ENCODE measurements at places on chromosomes 6 and 20.

DNA sequence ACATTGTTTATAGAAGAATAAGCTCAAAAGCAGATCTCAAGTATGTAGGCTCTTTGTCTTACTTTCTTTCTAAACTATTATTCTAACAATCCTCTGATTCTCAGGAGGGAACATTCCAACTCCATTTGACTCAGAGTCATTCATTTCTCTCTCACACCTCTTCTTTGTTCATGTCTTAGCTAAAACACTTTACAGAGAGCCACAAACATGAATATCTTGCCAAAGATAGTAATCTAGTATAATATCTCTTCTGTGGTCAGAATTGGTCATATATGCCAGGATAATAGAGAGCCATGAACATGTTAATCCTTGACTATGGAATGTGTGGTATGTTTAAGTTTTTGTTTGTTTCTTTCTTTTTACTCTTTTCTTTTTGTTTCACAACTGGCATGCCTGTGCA lies 456.0 kb upstream of the PTCHD4 start:
- DNase-seq = no peak

DNA sequence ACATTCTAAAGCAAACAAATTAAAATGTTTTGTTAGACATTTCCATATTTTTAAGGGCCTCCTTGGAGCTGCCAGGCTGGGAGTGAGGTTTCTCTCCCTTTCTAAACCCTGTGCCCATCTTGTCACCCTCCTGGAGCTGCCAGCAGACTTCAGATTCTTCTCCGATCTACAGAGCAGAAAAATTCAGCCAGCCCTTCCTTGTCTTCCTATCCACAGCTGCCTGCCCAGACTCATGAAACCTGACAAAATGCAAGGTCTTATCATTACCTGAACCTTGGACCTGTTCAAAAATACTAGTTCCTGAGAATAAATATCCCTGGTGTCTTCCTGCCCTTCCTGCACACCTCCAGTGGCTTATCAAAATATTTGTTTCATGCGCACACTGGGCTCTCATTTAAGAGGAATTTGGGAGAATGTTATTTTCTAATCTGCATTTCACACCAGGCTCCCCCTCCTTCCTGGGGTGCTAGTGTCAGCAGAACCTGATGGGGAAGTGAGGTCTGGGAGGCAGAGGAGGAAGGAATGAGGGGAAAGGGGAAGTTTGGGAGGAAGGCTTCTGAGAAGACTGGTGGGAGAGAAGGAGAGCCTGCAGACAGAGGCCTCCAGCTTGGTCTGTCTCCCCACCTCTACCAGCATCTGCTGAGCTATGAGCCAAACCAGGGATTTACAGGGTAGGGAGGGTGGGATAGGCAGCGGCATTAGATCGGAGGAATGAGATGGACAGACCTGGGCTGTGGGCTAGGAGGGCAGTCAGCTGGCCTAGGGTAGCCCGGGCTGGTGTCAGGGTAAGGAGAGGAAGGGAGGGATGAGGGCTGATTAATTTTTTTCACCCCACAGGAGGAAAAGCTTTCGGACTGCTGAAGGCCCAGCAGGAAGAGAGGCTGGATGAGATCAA lies at the start of gene AIF1:
TSS of gene AIF1 (plus strand) at position 551 of the 895 bp plus-strand sequence. CDS start at position 647, 96 bp downstream.
- no peak for DNase-seq

- DNase-seq = no peak
Observed at GRCh38 chr6:1382883-1383728, 6.3 kb upstream of the FOXF2 start.

- DNase-seq = no peak
Observed at GRCh38 chr6:46983007-46983411, 59.1 kb downstream of the ADGRF1 start.

DNA sequence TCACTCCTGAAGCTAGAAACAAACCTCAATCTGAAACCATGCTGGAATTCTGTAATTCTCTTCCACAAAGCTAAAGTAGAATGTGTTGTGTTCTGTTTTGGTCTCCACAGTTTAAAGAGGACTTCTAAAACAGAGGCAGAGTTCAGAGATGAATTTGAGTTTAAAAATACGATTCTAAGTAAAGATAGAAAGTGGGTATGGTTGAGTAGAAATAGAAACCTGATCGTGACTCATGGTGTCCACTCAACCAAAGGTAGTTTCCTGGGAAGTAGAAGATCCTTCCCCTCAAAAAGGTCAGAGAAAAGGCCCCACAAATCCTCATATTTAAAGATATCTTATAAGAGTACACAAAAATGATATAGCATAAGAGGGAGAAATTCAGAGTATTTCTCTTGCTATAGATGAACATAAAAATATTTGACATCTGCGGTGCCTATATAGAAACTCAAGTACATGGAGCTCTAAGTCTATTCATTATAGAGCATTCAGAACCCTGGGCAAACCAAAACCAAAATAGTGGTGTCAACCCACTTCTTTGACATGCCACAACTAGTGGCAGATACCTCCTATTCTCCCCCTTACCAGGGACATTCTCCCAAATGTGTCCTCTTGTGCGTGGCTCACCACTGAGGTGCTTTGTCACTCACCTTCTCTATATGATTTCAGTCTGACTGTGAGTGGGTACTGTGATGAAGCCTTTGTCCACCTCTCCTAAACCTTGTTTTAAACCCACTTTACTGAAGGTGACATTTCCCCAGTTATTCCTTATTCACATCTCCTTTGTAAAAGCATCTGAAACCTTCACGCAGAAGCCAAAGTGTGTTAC lies 84.5 kb downstream of the PLCB1 start:
- no peak for DNase-seq

DNA sequence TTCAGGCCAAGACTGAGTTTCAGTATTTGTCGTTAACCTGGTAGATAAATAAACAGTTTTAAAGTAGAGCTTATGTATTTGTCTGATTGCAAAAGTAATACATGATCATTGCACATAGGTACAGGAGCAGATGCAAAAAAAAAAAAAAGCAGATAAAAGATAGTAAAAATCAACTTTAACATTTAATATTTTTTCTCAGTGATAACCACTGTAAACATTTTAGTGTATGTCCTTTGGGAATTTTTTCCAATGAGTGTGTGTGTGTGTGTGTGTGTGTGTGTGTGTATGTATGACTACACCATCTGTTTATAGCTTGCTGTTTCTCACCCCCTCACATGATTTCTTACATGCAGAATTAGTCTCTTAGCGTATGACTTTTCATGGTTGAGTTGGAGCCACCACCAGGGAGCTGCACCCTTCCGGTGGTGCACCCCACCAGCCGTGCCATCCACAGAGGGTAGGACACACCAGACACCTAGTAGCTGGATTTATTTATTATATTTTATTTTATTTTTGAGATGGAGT lies 26.3 kb downstream of the WRNIP1 start:
- no peak for DNase-seq

- DNase-seq = peak; percentile 4
Observed at GRCh38 chr20:62321521-62321948, 18.7 kb downstream of the ADRM1 start.

- DNase-seq = no peak
Observed at GRCh38 chr6:127338936-127339335, 4.5 kb downstream of the ECHDC1 start.

DNA sequence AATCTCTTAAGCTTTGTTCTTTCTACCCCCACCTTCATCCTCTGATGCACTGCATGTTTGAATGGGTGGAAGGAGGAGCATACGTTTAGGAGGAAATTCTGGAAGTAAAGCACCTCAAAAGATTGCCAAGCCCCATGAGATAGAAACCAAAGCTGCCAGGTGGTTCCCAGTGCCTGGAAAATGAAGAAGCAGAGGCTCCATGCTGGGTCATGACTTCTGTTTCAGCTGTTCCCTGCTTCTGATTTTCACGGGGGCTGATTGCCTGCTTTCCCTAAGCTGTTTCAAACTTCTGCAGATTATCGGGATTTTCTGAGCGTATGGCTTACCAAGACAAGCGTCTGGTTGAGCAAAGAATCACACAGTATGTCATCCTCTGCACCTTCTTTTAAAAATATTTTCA lies 87.5 kb upstream of the SYNDIG1 start:
- DNase-seq = no peak

DNA sequence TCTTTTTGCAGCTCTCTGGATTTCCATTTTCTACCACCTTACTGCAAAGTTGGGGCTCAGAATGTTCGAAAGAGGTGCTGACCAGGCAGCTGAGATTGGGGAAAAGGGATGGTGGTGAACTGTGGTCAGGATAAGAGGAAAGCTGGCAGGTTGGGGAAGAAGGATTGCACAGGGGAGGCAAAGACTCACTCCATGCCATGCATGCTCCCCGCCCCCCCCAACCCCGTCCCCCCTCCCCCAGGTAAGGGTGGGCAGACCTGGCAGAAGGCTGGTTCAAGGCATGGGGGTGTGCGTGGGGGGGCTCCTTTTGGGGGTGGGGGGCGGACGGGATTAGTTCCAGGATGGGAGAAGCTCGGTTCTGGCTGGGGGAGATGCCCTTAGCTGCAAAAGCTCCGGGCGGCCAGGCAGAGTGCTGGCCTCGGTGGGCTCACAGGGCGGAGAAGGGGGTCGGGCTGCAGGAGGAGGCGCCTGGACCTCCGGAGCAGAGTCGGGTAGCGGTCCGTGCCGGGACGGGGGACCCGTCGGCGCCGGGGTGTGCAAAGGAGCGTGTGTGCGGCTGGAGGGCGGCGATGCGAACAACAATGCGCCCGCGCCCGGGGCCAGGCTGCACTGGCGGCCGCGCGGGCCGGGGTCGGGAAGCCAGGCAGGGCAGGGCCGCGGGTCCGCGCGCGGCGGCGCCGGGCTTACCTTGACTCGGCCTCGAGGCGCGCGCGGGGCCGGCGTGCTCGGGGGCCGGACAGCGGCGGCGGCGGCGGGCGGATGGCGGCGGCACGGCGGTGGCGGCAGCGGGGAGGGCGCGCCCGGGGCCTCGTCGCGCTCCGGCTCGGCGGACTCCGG lies 880 bp downstream of the ADNP start:
- DNase-seq = no peak

DNA sequence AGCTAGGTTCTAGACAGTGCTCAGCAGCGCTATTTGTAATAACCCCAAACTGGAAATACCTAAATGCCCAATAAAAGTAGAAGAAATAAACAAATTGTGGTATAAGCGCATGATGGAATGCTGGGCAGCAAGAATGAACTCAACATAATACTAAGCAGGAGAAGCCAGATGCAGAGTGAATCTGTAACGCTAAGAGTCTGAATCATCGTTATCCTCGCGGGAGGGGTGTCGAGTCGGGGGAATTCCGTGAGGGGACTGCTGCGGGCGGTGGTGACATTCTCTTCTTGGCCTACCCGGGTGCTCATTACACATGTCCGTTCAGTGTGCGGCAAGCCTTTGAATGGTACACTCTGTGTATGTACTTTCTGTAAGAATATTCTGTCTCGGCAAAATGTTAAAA lies 83.7 kb downstream of the SULF2 start:
- DNase-seq = peak; percentile 37

GRCh38 chr6:20061952-20062351 lies 150.3 kb downstream of the MBOAT1 start:
- DNase-seq = no peak

DNA sequence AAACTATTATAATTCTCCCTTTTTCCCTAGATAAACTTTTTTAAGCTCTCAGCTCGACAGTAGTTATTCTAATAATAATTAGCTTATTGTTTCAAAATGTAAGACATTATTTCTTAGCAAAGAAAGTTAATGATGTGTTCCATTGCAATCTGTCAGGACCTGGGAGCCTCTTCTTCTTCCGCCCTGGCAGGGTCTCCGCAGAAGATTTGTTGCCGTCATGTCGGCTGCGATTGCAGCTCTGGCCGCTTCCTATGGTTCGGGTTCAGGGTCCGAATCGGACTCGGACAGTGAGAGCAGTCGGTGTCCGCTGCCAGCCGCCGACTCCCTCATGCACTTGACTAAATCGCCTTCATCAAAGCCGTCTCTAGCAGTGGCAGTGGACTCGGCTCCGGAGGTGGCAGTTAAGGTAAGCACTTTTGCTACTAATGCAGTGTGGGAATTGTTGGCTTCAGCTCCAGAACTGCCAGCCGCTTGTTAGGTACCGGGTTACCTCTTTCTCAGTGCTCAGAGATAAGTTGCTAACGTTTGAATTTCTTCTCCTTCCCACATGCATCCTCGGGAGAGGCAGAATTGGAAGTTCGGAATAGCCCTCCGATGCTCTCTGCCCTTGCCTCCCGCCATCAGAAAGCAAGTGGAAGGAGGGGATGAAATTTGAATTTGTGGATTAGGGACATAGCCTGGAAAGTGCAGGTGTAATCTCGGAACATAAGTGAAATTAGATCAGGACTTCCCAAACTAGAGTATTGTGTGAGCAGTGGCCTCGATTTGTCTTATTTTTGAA lies at the start of gene CDC40:
TSS of gene CDC40 (plus strand) at position 200 of the 781 bp plus-strand sequence. CDS start at position 218, 18 bp downstream.
- DNase-seq = no peak

GRCh38 chr20:47708140-47708807 lies 77.0 kb downstream of the SULF2 start:
- no peak for DNase-seq

DNA sequence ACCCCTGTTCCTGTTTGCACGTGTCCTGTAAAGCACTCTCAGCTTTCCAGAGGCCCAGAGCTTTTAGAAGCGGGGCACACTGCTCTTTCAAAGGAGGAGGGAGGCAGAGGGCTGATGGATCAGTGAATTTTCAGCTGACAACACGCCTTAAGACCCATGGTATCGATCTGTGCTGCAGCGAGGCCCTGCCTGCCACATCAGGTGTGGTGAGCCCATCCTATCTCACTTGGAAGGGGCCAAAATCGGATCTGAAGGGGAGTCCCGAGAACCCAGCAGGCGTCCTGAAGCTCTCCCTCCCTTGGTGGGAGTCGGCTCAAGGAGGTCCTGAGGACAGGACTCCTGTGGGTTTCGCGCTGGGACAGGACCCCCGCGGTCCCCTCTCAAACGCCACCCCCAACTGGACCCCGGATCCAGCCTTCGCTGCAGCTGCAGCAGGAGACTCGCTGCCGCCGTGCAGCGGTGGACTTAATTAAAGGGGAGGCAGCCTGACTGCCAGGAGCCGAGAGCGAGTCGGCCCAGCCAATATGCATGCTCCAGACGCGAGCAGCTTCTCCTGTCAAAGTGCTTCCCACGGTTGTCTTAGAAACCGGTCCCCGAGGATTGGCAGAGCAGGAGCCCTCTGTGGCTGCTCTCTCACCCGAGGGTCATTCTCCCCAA lies 580.0 kb upstream of the ZNF337 start:
- DNase-seq = peak; percentile 5

GRCh38 chr20:34954904-34955230 lies 739 bp downstream of the GSS start:
- DNase-seq = peak; percentile 59

- no peak for DNase-seq
Observed at GRCh38 chr20:19213946-19214490, 1.6 kb downstream of the SLC24A3 start.

- no peak for DNase-seq
Observed at GRCh38 chr6:42333612-42334011, 116.0 kb upstream of the MRPS10 start.

DNA sequence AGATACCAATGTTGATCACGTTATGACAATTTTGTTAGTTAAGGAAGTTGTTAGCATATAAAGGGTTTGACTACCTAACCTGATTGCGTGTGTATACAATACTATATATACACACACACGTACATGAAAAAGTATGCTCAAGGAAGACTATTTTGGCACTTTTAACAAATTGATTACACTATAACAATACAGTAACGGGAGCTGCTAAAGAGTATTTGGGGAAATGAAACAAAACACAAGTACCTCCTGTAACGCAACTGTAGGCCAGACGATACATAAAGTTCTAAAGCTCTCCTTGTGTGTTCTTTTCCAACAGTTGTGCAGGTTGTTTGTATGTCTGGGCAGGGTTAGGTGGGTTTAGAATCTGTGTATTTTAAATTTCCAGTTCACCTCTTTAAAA lies 98.7 kb downstream of the PLEKHG1 start:
- no peak for DNase-seq
